ENCODE measurements at places on chromosomes 5 and 9. TPM values are rescaled to one million over a fixed set of nuclear protein-coding genes. Genes with fewer than 3 reads are reported as not detected.

EXOSC3 gene
- 57.5 TPM for total RNA-seq

ADAMTSL1 gene
- total RNA-seq: 15.7 TPM

TUSC1 gene
- total RNA-seq: 10.1 TPM

FAM221B gene
- not detected for total RNA-seq

CDKN2A gene
- total RNA-seq: 1.5 TPM

SPATA24 gene
- 3.7 TPM for total RNA-seq

SLC36A3 gene
- total RNA-seq: not detected

ANGPTL2 gene
- 3.7 TPM for total RNA-seq
